ENCODE measurements at places on chromosomes 12 and 14.

- DNase-seq, result no peak
Measured at GRCh38 chr12:111268738-111269572, 99.9 kb downstream of the PHETA1 start.

DNA sequence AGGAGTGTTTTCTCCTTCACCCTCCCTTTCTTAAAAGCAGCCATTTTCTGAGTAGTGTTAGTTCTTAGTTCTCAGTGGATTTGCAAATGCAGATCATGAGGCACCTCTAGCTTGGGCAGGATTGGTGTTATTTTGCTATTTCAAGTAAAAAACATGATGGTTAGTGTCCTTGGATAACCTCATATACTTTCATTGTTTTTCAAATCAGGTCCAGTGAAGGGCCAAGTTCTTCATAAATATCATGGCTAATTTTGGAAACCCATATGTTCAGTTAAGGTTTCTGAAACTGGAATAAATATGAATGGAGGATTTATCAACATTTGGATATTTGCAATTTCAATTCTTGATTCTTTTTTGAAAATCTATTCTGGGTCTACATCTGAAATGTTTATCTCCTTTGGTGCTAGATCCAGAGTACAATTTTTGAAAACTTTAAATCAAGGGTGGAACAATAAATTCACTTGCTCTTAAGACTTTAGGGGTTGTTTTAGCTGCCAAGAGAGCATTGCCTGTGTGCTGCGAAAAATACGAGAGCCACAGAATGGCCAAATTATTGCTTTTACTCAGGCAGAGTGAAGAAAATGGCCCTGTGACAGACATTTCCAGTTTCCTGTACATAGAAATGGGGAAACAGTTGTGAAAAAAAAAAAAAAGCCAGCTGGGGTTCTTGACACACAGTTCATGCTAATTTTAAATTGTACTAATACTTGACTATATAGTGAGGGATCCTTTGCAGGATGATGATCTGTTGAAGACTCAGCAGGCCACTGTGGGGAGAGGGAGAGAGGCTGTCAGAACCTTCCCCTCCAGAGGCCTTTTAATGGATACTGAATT, 104.6 kb downstream of the BICD1 start:
- no peak for DNase-seq

- no peak for DNase-seq
Measured at GRCh38 chr12:65925626-65926025, 101.3 kb downstream of the HMGA2 start.

DNA sequence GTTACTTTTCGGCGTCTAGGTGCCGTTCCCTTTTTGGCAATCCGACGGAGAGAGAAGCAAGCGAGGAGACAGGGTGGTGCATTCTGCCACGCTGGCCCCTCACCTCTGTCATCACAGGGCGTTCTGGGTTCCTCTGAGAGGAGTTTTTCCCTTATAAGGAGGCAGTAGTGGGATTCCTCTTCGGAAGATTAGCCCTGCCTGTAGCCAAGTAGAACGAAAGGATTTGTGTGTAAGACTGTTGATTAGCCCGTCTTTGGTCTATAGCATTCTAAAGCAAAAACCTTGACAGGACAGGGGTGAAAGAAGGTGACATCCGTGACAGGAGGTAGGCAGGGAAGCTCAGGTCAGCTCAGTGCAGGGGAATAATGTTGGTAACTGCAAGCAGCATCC, 9.1 kb upstream of the NEMF start:
- peak; percentile 67 for DNase-seq

DNA sequence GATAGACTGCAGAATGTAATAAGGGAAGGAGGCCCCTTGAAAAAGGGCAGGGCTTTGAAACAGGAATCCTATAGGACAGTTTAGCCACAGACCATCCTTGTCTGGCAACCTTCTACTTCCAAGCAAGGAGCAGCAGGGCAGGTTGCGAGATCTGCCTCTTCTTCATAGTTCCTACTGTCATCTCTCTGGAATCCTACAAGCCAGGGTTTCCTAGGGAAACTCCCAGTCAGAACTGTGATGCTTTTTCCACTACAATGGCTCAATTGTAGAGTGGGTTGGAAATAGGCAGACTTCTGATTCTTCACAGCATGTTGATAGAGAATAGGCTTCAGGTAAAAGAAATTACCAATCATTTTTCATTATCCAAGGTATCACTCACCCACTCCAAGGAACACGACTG, 186.3 kb downstream of the DACT1 start:
- no peak for DNase-seq

- DNase-seq, result peak; percentile 93
Measured at GRCh38 chr12:45234139-45234865, 18.4 kb downstream of the ANO6 start.

GRCh38 chr14:105315211-105315721, 718 bp downstream of the PACS2 start:
- peak; percentile 41 for DNase-seq

DNA sequence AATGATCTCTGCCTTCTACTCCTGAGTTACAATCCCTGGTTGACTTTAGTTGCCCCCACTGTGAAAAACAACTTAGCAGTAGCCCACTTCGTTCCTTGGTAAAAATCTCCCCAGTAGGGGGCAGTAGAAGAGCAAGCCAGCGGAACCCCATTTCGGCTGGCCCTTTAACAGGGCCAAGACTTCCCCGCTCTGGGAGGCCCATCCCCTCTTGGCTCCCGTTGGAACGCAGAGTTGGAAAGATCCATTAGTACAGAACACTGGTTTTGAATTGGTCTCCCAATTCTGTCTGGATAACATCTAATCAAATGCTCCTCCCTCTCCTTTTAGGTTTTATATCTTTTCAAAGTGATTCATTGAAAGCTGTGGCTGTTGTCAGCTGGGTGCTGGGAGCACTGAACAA, 1133.3 kb downstream of the BCL11B start:
- no peak for DNase-seq

DNA sequence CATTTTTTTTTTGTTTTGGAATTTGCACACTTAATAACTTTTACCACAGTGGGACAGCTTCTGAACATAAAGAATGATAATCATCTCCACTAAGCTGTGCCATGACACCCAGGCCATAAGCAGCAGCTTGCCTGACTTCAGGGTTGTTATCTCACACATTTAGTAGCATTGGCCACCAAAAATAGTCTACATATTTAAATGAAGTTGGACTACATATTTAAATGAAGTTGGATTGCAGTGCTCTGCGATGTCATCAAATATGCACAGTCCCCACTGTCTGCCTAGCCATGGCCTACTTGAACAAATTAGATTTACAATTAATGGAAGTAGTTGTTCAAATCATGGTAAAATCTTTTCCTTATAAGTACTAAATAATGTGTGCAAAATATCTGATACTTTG, 101.0 kb downstream of the KLRB1 start:
- DNase-seq, result no peak

GRCh38 chr14:22533739-22534359, 55.2 kb downstream of the DAD1 start:
- DNase-seq, result no peak

DNA sequence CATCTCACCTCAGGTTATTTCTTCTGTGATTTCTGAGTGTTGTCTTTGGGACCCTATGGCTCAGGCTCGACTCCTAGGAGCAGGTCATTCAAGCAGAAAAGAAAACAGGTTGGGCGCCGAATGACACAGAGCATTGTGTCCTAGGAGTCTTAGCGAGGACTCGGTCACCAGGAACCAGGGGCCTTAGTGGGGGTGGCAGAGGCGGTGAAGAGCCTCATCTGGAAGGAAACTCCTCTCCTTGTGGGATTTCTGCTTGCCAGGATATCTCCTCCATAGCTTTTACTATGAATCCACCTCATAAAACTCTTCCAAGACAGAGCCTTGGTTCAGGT, 630 bp downstream of the PLEKHH1 start:
- DNase-seq, result no peak

DNA sequence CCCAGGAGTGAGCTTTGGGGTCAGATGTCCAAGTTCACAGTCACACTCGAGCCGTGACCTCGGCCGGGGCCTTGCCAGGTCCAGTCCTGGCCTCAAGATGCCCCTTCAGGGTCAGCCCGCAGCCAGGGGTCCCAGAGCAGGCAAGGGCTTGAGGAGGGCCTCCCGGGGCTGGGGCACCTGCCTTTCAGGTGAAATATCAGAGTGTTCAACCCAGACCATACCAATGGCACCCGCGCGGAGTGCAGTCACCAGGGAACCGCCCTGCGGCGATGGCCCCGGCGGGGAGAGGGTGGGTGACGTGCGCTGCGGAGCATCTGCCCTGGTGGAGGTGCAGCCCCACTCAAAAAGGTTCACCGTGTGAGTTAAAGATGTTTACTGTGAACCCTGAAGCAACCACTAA, 16.9 kb downstream of the LRCOL1 start:
- DNase-seq, result no peak

DNA sequence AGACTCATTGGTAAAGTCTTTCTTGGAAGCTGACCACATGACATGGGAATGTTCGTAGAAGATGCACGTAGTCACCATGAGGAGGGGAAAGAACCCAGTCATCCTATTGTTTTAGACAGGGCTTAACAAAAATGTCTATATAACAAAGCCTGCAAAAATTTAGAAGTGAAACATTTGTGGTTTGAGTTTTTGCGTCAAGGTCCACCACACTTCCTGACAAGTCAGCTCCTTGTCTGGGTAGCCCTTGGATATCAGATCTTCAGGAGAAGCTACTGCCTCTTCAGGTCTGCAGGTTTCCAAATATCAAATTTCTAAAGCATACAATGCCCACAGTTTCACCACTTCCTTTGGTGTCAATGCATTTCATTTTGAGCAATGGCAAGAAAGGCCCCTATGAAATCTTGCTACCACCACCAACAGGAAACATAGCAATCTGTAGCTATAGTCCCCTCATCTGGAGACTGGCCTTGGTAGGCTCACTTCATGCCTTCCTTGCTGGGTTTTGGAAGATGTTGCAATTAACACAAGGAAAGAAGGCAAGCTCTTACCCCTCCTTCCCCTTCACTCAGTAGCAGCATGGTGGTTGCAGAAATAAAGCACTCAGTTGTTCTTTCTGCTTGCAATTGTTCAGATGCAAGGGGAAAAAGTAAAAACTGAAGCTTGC, 235.2 kb downstream of the PCNX1 start:
- no peak for DNase-seq

GRCh38 chr12:6161124-6161882, 36.8 kb upstream of the VWF start:
- DNase-seq, result no peak

- no peak for DNase-seq
Measured at GRCh38 chr12:110818511-110818910, 28.3 kb upstream of the CCDC63 start.

- no peak for DNase-seq
Measured at GRCh38 chr14:99186956-99187690, 84.9 kb downstream of the BCL11B start.

DNA sequence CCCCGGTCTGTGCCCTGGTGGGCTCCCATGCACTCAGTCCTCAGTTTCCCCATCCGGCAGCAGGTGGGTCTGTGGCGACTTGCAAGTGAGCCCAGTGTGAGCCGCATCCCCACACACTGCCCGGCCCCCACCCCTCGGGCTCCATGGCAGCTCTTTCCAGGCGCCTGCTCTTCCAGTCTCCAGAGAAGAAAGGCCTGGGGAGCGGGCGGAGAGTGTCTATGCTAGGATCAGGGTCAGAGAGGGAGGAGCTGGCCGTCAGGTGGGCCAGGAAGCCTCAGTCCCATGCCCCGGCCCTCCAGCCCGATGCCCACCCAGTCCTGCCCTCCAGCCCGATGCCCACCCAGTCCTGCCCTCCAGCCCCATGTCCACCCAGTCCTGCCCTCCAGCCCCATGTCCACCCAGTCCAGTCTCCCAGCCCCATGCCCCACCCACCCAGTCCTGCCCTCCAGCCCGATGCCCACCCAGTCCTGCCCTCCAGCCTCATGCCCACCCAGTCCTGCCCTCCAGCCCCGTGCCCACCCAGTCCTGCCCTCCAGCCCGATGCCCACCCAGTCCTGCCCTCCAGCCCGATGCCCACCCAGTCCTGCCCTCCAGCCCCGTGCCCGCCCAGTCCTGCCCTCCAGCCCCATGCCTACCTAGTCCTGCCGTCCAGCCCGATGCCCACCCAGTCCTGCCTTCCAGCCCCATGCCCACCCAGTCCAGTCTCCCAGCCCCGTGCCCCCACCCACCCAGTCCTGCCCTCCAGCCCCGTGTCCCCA, 49.2 kb downstream of the FBRSL1 start:
- no peak for DNase-seq

GRCh38 chr12:96985515-96986362, 78.7 kb downstream of the NEDD1 start:
- no peak for DNase-seq

DNA sequence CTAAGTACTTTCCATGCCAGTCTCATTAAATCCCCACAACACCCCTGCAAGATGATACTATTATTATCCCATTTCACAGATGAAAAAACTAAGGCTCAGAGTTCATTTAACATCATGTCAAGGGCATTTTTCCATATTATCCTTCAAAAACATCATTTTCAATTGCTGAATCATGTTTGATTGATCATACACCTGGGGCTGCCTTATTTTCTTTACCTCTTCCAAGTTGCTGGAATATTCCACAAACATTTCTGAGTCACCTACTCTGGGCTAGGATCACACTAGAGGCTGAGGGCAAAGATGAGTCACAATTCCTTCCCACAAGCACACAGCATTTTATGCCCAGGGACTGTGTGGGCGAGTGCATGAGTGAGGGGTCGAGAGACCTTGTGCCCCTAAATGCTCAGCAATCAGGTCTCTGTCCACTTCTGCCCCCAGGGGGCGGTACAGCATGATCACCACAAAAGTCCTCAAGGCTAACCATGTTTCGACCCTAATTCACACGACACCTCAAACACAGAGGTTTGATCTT, 14.1 kb upstream of the TMEM119 start:
- no peak for DNase-seq

DNA sequence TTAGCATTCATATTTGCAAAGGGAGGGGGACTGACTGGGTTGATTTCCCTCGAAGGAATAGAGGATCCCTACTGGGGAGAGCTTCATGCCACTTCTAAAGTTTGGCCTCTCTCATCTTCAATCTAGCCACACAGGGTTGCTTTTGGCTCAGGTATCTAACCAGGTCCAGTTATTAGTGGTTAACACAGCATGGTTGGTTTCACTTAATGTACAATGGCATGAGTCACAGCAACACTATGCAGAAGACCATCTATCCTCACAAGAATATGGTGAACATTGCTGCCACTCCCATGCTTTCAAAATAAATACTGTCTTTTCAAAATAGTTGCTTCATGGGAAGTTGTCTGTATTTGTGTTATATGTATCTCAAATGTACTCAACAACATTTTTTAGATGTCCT, 6.6 kb upstream of the RAB3IP start:
- no peak for DNase-seq

- DNase-seq, result no peak
Measured at GRCh38 chr14:68800953-68801352, 8.1 kb upstream of the ZFP36L1 start.

- no peak for DNase-seq
Measured at GRCh38 chr14:88613552-88614010, 50.7 kb downstream of the ZC3H14 start.

GRCh38 chr12:93776581-93777018, 99.4 kb downstream of the CRADD start:
- no peak for DNase-seq

DNA sequence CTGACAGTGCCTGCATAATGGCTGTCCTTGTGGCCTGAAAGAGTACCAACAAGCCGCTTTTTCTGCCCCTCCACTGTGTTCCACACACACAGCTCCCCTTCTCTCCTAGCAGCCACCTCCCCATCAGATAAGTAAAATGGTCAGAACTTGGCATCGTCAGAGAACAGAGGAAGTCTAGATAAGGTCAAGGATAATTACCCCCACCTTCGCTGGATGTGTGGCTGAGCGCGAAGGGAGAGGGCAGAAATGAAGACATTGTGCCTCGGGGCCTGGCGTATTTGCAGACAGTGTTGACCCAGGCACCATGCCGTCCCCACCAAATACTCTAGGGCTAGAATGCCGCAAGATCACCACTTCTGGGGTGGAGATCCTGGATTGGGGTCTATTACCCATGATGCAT, 30.6 kb downstream of the FBXO21 start:
- DNase-seq, result no peak

GRCh38 chr14:89228921-89229639, 188.0 kb downstream of the FOXN3 start:
- DNase-seq, result no peak

Measured in SJSA1 (cell line).